ENCODE measurements at places on chromosomes 5 and 9.

GRCh38 chr5:7410936-7411511 is 15.1 kb downstream of the ADCY2 start:
- DNase-seq = no peak

GRCh38 chr5:75648712-75649111 is 37.5 kb downstream of the ANKDD1B start:
- no peak for DNase-seq

DNA sequence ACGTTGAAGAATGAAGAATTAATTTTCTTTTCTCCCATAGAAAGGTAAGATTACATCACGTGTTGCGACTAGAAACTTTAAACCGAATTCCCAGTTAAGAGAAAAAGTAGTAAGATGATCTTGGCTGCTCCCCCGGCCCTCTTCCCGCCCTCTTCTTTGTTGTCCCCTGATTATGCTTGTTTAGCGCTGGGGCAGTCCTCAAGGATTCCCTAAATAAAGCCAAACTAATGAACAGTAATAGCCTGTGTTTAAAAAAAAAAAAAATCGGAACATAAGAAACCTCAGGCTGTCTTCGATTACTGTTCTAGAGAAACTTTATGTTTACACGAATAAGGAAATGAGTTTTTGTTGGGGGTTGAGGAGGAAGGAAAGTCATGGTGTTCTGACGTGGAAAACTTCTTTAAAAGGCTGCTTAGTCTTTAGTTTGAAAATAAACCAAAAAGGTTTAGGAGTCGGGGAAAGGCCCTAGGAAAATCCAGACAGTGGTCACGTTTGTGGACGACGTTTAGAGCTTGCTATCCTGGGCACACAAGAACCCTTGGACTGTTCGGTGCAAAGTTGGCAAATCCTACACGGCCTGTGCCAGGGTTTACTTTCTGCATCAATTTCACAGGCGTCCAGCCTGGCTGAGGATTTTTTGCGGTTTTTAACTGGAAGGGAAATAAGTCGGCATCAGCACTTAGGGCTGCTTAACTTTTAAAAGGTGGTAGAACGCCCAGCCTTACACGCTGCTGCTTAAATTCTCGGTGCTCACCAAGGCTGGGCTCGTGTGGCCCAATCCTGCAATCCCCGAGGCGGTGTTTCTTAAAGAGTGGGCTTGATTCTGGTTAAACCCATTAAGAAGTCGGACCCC is 1.1 kb upstream of the MAT2B start:
- DNase-seq = no peak

GRCh38 chr5:32147236-32147635 is 26.9 kb downstream of the GOLPH3 start:
- DNase-seq = no peak

- DNase-seq = no peak
Measured at GRCh38 chr5:175887463-175887862, 16.1 kb downstream of the CPLX2 start.

DNA sequence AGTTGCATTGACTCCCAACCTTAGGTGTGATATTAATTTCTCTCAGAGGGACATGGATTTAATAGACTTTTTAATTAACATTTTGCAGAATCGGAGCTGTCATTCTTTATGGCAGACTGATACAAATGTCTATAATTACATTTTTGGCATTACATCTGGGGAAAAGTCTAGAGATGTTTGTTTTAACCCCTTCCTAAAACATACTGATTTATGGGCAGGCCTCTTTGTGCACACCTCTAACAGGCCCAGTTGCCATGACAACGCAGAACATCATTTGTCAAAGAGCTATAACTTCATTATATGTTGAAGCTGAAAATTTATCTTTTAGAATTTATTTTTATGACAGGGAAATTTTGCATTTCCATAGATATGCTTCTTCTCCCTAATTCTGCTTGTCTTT is 158.5 kb downstream of the NTRK2 start:
- no peak for DNase-seq

- no peak for DNase-seq
Measured at GRCh38 chr9:2780846-2781245, 63.0 kb downstream of the PUM3 start.

- no peak for DNase-seq
Measured at GRCh38 chr5:10611290-10611689, 47.4 kb downstream of the ANKRD33B start.

DNA sequence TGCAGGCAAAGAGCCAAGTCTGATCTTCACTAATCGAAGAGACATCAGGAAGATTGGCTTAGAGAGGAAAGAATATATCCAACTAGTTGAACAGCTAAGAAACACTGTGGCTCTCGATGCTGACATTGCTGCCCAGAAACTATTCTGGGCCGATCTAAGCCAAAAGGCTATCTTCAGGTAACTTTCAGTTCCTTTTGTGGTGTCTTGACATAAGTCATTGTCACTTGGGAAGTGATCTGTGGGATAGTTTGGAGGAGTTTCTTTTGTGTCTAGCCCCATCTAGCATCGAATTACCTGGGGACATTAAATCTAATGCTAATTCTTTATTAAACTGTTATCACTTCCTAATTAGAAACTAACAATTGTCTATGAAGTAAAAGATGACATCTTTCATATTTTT is 24.0 kb downstream of the VLDLR start:
- no peak for DNase-seq

- DNase-seq = no peak
Measured at GRCh38 chr9:134590240-134591081, 51.1 kb upstream of the COL5A1 start.

DNA sequence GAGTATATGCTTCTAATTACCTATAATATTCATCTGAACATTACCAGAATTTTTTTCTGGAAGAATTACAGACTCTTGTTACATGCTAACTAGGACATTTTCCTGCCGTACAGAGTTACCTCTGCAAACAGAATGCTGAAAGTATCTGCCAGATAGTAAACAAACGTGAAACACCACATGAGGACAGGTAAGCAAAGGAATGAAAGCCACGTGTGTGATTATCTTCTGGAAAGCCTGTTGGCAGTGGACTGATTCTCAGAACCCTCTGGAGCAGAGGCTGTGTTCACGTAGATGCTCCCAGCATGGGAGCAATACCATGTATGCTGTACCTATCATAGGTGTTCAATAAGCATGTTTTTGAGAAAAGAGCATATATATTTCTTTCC is 472.6 kb downstream of the ENC1 start:
- DNase-seq = no peak

GRCh38 chr9:2559192-2560152 is 62.1 kb upstream of the VLDLR start:
- no peak for DNase-seq

- DNase-seq = no peak
Measured at GRCh38 chr5:17024686-17025180, 88.6 kb upstream of the MYO10 start.

DNA sequence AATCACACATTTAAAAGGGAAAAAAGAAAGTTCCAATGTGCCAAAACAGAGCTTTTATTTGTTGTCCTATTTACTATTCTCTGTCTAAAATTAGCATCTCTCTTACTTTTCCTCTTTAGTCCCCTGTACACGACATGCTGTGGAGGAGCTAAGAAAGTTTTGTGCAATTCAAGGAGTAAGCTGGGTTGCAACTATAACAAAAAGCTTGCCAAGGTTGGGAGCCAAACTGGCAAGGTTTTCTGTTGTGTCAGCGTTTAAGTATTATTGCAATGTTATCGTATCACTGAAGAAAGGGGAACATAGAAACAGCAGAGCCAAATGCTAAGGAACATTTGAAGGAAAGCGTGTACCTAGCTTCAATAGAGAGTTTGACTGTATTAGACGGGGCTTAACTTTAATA is 680.8 kb downstream of the CETN3 start:
- no peak for DNase-seq

DNA sequence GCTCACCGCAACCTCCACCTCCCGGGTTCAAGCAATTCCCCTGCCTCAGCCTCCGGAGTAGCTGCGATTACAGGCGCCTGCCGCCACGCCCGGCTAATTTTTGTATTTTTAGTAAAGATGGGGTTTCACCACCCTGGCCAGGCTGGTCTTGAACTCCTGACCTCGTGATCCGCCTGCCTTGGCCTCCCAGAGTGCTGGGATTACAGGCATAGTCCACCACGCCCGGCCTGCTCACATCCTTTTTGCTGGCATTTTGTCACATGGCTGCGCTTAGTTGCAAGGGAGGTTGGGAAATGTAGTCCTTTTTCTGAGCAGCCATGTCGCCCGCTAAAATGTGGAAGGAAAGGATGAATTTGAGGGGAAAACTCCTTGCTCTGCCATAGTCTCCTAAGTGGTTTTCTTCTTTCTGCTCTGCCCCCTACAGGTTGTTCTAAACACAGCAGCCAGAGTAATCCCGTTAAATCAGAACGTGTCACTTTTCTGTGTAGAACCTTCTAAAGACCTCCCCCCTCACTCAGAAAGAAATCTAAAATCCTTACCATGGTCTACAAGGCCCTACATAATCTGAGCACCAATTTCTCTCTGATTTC is 57.8 kb upstream of the HSPA9 start:
- no peak for DNase-seq

GRCh38 chr9:71758785-71759184 is 9.5 kb downstream of the CEMIP2 start:
- no peak for DNase-seq

- DNase-seq = no peak
Measured at GRCh38 chr9:78278801-78279200, 18.1 kb upstream of the PSAT1 start.

GRCh38 chr5:168104350-168104749 is 187.1 kb upstream of the WWC1 start:
- DNase-seq = no peak

- no peak for DNase-seq
Measured at GRCh38 chr5:122154910-122155309, 25.6 kb downstream of the ZNF474 start.

- peak; percentile 60 for DNase-seq
Measured at GRCh38 chr5:151213803-151214613, 9.9 kb downstream of the CCDC69 start.

- no peak for DNase-seq
Measured at GRCh38 chr5:22621084-22621483, 232.1 kb downstream of the CDH12 start.

DNA sequence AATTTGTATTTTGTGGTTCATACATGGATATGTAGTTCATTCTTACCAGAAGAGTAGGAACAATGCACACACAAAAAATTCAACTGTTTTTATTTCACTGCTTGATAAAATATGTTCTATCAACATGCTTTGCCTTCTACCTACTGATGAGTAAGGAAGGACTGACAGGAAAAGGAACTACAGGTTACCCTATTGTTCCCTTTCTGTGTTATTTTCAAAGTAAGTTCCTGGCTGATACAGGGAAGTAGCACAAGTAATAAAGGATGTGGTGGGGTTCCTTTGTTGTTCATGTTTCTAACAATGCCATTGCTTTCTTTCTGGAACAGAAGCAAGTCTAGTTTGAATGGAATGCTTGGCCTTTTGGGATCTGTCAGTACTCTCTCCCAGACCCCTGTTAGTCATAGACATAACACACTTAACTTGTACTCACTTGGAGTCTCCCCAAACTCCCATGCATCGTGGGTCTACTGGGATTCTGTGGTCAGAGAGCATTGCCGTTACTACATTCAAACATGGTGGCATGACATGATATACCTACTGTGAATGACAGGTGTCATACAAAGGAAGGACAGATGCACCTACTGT is 20.2 kb upstream of the ALDOB start:
- no peak for DNase-seq

DNA sequence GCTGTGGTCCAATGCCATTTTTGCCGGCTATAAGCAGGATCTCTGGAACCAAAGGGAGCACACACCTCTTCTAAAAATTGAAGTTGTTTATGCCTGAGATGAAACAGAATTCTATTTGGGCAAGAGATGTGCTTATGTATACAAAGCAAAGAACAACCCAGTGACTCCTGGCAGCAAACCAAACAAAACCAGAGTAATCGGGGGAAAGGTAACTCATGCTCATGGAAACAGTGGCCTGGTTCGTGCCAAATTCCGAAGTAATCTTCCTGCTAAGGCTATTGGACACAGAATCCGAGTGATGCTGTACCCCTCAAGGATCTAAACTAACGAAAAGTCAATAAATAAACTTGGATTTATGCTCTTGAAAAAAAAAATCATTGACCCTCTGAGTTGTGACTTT is 178.7 kb downstream of the CEMIP2 start:
- no peak for DNase-seq

DNA sequence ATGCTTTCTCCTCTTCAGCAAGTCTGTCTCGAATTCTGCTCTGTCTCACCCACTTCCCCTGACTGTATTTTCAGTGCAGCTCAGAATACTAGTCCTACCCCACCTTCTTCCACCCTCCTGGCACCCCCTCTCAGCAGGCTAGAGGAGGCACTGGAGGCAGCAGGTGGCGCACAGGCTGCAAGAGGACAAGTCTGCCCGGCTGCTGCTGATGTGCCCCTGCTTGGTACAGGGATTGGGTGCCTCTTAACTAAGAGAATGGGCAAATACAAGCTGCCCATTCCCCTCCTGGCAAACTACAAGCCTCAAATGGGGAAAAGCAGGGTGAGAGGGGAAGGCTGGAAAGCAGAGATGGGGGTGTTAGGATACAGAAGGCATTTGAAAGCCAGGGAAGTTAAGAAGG is 5.1 kb downstream of the TLN1 start:
- no peak for DNase-seq

GRCh38 chr9:128051932-128052709 is 15.0 kb downstream of the NAIF1 start:
- no peak for DNase-seq

GRCh38 chr5:65916636-65917035 is 9.7 kb upstream of the ERBIN start:
- no peak for DNase-seq

- no peak for DNase-seq
Measured at GRCh38 chr9:110048403-110048975, 159.5 kb downstream of the C9orf152 start.

DNA sequence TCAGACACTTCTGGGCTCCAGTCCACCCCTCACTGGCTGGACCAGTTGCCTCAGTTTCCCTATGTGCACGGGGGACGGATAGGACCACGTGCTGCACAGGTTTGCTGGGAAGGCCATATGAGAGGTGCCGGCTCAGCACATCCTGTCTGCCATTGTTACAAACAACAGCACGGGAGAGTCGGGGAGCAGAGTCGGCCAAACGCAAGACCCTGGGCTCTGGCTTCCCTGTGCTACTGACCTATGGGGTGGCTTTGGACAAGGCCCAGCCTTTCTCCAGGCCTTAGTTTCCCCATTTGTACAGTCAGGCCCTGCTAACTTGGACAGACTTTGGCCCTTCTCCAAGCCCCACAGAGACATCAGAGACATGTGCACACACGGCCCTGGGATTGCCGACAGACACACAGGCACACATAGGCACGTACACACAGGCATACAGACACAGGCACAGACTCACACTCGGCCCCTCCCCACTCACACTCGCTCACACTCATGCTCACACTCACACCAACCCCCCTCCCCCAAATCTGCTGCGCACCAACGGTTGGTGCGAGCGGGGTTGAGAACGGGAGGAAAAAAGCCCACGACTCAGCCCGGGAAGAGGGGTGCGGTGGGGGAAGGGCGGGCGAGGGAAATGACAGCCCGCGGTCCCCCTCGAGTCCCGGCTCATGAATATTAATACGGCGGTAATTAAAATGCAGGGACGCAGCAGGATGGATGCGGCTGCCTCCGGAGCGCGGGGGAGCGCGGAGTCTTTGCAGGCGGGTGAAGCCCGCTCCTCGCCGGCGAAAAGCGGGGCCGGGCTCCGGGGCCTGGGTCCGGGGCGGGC is 133.0 kb downstream of the C9orf50 start:
- DNase-seq = no peak

DNA sequence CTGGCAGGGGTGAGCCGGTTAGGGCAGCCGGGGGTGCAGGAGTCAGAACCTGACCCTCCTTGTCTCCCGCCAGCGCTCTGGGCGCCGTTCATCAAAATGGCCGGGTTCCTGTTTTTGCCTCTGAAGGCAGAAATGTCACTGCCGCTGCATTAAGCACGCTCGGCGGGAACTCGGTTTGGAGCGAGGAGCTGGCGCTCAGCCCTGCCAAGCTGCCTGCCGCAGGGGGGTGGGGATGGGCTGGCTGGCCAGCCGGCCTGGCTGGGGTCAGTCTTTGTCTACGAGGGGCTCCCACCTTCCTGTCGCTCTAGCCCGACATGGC is 63.7 kb downstream of the CXXC5 start:
- DNase-seq = no peak
